HS-27A (cell line): ENCODE measurements at places on chromosomes 7 and 10.

DNA sequence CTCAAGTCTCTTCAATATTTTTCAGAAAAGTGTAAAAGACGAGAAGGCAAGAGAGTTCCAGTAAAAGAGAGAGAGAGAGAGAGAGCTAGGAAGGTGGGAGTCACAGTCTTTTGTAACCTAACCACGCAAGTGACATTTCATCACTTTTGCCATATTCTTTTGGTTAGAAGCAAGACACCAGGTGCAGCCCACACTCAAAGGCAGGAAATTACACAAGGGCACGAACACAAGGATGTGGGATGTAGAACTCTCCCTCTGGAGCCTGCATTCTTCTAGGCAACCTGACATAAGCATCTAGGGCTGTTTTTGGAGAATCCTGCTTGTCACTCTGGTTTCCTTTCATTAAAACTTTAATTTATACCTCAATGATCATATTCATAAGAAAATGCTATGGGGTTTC, 1213.1 kb downstream of the DNAJB9 start:
- DNase-seq = no peak

- DNase-seq = no peak
Measured at GRCh38 chr7:3649250-3649649, 348.2 kb downstream of the SDK1 start.

DNA sequence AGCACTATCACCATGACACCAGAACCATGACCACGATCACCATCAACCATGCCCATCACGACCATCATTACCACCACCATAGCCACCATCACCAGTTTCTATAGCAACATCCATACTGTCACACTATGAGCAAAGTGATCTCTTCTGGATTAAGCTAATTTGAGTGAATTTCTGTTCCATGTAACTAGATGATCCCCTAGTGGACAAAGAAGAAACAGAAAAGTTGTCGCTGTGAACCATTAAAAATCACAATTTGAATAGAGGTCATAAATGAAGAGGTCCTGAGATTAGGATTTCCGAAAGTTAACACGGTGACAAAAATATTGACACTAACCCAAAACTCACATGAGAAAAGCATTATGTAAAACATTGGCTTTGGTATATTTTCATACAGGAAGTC, 77.6 kb downstream of the CLRN3 start:
- no peak for DNase-seq

DNA sequence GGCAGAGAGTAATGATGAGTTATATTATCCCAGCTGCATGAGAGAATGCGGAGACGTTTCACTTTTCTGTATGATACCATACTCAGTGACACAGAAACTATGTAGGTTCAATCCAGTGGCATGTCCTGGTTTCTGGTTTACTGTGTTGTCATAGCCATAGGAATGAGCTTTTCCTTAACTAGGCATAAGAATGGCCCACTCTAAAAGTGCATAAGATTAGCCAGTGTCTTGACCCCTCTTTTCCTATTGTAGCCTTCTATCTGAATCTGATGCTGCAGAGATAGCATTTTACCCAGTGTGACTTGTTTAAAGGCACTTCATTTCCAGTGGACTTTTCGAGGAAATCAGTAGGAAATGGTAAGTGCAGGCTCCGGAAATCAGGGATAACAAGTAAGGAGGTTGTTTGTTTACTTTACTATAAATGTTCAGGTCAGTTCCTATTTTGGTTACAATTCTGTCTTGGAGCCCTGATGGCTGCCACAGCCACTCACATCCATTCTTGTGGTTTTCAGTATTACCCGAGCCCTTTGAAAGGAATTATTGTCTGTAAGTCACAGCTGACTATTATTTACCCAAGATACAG, 70.5 kb downstream of the SEMA3A start:
- DNase-seq = peak; percentile 27

GRCh38 chr10:132099389-132100090, 33.8 kb downstream of the JAKMIP3 start:
- no peak for DNase-seq

GRCh38 chr7:81394029-81394428, 375.8 kb downstream of the HGF start:
- no peak for DNase-seq

DNA sequence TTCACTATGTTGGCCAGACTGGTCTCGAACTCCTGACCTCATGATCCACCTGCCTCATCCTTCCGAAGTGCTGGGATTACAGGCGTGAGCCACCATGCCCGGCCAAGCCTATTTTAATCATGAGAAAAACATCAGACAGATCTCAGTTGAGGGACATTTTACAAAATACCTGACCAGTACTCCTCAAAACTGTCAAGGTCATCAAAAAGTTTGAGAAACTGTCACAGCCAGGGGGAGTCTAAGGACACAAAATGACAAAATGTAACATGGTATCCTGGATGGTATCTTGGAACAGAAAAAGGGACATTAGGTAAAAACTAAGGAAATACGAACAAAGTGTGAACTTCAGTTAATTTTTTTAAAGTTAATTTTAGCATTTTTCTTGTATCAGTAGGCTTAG, 219.8 kb upstream of the PPP1R3A start:
- no peak for DNase-seq

DNA sequence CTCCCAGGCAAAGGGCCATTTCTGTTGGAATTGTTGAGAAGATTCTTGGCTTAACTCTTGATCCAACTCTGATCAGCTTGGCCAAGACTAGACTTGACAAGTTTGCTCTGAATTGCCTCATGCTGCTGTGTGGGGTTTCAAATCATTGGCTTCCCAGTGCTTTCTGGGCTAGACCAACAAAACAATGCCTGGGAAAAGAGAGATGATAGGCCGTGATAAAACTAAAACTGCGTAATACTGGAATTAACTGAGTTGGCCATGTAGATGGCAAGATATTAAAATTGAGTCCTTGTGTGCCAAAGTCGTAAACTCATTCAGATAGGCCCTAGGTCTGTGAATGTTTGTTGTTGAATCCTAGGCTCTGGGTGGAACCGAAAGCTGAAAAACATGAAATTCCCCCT, 222.6 kb downstream of the MGMT start:
- DNase-seq = no peak

- no peak for DNase-seq
Measured at GRCh38 chr10:73655257-73655989, 406 bp downstream of the SYNPO2L start.

DNA sequence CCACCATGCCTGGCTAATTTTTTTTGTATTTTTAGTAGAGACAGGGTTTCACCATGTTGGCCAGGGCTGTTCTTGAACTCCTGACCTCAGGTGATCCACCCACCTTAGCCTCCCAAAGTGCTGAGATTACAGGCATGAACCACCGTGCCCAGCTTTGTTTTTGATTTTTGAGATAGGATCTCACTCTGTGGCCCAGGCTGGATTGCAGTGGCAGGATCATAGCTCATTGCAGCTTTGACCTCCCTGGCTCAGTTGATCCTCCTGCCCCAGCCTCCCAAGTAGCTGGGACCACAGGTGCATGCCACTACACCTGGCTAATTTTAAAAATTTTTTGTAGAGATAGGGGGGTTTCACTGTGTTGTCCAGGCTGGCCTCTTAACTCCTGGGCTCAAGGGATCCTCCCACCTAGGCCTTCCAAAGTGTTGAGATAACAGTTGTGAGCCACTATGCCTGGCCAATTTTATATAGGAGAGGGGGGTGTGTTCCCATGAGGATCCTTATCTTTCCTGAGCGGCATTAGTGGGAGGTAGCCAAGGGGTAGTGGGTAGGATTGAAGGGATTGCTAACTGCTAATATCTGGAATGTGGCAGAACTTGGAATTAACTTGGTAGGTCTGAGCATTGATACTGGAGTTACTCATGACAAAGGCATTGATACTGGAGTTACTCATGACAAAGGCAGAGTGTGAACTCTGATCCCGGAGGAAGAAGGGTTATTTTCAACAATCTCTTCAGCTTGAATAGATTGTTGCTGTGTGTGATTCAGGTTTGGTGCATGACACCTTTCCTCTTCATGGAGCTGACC, 1.0 kb upstream of the NOLC1 start:
- peak; percentile 61 for DNase-seq

DNA sequence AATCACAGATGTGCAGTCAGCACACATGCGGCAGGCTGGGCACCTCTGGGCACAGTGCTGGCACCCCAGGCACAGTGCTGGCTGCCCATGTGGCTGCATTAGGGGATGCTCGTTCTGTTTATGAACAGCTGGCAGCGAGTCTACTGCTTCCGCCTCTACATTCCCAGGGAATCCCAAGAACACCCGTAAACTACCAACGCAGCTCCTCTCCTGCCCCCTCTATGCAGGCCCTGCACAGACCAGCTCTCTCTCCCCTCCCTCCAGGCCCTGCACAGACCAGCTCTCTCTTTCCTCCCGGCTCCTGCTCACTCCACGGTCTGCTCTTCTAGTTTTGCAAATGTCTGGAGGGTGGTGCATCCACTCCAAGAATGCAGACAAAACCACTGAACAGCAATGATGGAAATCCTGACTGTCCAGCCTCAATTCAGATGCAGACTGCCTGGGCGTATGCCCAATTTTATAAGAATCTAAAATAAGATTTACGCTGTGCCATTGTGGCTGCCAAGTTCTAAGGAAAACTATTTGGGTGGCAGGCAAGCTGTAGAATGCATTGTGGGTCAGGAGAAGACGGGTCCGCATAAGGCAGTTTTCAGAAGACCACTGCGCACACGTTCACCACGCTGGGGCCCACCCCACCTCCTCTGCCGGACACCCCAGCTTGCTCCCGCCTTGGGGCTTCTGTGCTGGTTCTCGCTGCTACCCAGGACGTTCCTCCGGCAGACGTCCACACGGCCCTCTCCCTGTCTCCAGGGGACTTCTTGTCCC, 234.6 kb downstream of the ZMYND11 start:
- no peak for DNase-seq

DNA sequence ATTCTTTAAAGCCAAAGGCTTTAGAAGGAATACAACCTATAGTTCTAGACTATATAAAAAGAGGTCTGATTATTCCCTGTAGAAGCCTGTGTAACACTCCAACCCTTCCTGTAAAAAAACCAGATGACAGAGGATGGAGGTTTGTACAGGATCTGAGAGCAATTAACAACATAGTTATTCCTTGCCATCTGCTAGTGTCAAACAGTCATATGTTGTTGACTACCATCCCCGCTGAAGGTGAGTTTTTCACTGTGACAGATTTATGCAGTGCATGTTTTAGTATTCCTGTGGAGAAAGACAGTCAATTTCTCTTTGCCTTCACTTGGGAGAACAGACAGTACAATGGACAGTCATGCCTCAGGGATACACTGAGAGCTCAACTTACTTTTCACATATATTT, 19.0 kb upstream of the SLC26A4 start:
- DNase-seq = no peak

- no peak for DNase-seq
Measured at GRCh38 chr10:72274213-72274729, 547 bp downstream of the DDIT4 start.

DNA sequence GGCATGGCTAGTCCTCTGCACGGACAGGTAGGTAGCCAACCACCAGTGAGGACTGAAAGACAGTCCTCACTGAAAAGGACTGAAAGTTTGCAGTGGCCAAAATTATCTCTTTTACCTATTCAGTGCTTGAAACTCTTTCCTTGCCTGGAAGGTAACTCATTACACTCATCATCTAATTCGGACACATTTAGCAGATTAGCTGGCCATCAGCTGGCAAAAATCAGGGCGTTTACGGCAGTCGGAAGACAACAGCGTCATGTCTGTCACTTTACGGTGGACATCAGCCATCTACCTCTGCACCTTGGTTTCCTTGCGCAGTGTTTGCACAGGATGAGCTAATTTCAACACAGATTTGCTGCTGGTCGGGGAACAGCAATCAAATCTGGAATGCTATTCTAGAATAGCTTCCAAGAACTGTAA, 740 bp downstream of the ANXA7 start:
- DNase-seq = peak; percentile 9

DNA sequence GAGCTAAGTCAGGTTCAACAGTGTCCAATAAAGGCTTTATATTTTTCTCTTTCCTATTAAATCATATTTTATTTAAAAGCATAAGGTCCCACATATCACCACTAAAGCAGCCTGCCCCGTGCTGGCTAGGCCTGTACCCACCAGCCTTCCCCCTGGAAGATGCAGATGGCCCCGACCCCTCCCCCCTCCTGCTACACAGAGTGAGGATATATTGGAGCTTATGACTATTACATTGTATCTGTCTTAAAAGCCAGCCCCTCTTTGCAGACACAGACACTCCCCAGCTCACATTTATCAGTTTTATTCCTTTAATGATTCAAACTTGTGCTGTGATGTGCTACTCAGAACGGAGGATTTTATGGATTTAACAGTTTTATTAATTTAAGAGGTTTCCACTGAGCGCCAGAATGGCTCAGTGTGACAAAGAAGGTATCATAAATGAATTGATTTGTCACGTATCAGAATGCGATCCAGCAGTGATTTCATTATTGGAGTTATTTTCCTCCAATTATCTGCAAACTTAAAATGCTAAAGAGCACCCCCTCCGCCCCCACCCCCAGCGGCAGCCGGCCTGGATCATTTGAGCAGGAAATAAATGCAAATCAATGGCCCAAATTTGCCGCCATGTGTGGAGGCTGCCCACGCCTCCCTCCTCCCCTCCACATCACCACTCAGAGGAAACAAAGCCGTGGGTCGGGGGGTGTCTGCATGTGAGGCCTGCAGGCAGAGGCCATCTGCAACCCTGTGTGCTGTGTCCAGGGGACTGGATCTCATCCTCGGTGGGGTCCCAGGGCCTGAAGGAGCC, 72.6 kb upstream of the ZMIZ1 start:
- no peak for DNase-seq

- no peak for DNase-seq
Measured at GRCh38 chr7:8278183-8278582, 16.2 kb upstream of the ICA1 start.

DNA sequence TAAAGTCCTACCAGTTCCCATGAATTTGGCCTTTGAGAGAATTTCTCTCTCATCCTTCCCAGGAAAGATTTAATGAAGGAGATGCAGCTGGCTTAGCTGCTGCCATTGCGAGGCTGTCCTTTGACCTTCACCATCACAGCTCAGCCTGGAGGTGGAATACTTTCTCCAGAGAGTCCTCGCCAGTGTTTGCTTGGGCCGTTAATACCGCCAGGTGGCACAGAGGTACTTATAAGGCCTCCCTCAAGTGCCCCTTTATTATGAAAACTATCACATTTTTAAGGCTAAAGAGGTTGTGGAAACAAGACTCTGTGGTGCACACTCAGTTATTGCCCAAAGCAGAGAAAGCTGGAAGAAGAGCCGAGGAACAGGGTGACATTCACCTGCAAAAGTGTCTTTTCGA, 330.6 kb downstream of the CCSER2 start:
- DNase-seq = no peak
